ENCODE measurements at places on chromosomes 5 and 9.

DNA sequence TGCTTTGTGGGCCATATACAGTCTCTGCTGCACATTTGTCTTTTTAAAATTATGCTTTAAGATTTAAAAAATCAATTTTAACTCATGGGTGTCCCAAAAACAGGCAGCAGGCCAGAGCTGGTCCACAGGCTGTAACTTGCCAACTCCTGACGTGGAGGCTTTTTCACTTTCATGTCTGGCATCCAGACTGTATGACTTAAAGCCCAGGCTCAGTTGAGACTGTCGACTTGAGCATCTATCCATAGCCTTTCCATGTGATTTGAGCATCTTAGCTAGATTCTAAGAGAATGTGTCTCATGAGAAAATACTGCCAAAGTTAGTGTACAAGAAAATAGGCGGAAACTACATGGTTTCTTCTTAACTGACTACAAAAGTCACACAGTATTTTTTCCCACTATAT is 559.0 kb upstream of the TUSC1 start:
- no peak for DNase-seq

- no peak for DNase-seq
Observed at GRCh38 chr5:43353668-43354067, 40.5 kb upstream of the HMGCS1 start.

- no peak for DNase-seq
Observed at GRCh38 chr9:120187758-120188157, 392.2 kb downstream of the CDK5RAP2 start.

- DNase-seq: no peak
Observed at GRCh38 chr5:152151940-152152339, 227.3 kb upstream of the GLRA1 start.

DNA sequence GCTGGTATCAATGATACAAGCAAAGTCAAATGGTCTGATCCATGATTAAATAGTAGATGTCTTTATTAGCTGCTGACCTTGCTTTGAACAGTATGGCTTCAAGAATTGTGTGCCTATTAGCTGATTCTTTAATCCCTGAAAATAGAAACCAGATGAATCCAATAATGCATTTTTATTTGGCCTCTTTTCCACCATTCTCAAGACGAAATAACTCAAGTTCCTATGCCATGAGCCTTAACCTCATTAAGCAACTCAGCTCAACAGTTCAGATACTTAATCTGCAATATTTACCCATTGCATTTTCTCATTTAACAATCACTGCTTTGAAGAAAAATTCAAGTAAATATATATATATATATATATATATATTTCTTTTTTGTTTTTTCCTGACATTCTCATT is 588.6 kb upstream of the MEF2C start:
- no peak for DNase-seq

- no peak for DNase-seq
Observed at GRCh38 chr9:89980600-89980999, 375.8 kb downstream of the GADD45G start.

- DNase-seq: no peak
Observed at GRCh38 chr5:6899221-6899620, 186.0 kb downstream of the TENT4A start.

DNA sequence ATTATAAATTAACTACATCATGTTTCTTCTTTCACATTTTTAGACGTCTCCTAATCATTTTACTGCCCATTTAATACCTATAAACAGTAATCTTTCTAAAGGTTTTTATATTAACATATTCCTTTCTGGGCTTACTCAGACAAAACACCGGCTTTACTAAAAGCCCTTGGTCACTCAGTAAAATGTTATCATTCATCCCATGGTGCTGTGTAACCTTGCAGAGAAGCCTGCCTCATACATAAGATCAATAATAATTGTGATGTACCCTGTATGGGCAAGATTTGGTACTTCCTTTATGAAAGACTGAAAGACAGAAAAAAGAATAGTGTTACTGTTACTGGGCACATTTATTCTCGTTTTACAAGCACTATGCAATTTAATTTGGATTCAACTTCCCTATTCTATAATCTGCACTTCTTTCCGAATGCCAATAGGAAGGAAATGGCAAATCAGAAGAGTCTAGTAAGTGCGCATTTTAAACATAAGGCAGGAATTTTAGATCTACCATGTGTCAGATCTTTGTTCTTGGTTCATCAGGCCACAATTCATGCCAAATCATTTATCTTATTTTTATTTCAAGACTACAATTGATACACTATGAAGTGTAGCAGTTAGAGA is 522.2 kb downstream of the CSNK1G3 start:
- no peak for DNase-seq

- no peak for DNase-seq
Observed at GRCh38 chr9:78046112-78046511, 14.5 kb upstream of the GNAQ start.

GRCh38 chr5:88263349-88263748 is 5.3 kb downstream of the TMEM161B start:
- DNase-seq: no peak

DNA sequence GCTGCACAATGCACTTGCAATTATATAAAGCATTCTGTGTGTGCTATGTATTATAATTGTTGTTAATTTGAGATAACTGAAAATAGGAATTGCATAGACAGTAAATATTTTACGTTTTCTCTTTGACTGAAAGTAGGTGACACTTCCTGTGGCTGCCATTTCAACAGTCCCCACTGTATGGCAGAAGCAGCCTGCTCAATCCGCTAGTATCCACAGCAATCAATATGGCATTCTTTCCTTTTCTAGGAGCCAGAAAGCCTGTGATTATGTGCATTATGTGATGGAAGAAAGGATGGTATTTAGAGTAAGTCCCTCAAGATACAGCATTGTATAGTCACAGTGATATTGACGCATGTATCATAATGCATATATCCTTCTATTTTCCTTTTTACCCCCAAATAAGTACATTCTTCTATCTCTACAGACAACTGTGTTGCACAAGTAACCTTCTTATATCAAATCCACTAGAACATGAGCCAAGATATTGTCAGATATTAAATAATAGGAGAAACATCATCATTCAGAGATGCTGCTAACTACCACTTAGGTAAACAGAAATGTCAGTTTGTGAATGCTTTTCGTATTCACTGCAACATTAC is 59.7 kb downstream of the CARTPT start:
- no peak for DNase-seq

- DNase-seq: no peak
Observed at GRCh38 chr5:102451082-102451481, 47.7 kb downstream of the SLCO6A1 start.

DNA sequence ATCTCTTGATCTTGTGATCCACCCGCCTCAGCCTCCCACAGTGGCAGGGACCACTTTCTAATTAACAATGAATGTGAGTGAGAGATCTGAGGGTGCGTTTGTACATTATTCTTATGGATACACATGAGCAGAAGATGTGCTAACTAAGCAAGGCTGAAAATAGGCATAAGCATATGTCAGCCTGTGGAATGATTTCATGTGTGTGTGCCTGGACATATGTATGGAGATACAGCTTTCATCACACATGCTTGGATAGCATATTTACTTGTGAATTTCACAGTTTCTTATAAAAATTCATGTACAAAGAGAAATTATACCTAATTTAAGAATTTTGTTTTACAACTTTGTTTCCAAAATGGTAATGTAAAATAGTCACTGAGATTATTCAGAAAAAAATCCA is 565.6 kb downstream of the MTRR start:
- DNase-seq: no peak

GRCh38 chr9:109456811-109457210 is 41.3 kb downstream of the PTPN3 start:
- DNase-seq: no peak

GRCh38 chr5:612498-613424 is 621 bp downstream of the CEP72 start:
- DNase-seq: no peak

GRCh38 chr5:2030131-2030530 is 147.4 kb upstream of the IRX4 start:
- DNase-seq: no peak

- no peak for DNase-seq
Observed at GRCh38 chr5:10801931-10802666, 41.1 kb upstream of the DAP start.

All from neural crest cell (in vitro differentiated cells).